ENCODE measurements at places on chromosomes 11 and 22.

- no peak for DNase-seq
These were observed 32.2 kb upstream of the SESN3 start for GRCh38 chr11:95262994-95263765.

DNA sequence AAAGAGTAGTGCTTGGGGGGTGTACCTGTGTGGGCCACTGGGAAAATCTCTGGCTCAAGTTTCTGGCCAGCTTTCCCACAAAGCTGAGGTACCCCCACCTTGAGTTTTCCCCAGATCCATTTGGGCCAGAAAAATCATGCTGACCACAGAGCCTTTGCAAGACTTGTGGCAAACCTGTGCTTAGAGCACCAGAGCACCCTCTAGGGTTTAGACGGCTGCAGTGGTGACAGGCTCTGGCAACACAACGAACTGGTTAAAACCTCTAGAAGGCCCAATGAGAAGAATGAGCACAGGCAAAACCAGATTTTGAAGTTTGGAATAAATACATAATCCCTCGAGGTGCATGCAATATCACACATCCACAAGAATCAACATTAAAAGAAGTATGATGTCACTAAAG lies 290.7 kb upstream of the FOLH1 start:
- DNase-seq, result no peak

- DNase-seq, result no peak
These were observed 1232.2 kb downstream of the BRD1 start for GRCh38 chr22:48595511-48595905.

GRCh38 chr11:102208835-102209234 lies 98.6 kb downstream of the YAP1 start:
- DNase-seq, result no peak

GRCh38 chr11:31199378-31199777 lies 170.2 kb downstream of the DCDC1 start:
- DNase-seq, result no peak

GRCh38 chr11:8223513-8223900 lies 40.2 kb downstream of the LMO1 start:
- no peak for DNase-seq

- DNase-seq, result no peak
These were observed 69.8 kb upstream of the MTMR2 start for GRCh38 chr11:95993438-95994298.

GRCh38 chr11:19660076-19660475 lies 52.6 kb upstream of the NAV2 start:
- no peak for DNase-seq
